NCI-H446 (cell line): ENCODE measurements at places on chromosomes 16 and 17.

DNA sequence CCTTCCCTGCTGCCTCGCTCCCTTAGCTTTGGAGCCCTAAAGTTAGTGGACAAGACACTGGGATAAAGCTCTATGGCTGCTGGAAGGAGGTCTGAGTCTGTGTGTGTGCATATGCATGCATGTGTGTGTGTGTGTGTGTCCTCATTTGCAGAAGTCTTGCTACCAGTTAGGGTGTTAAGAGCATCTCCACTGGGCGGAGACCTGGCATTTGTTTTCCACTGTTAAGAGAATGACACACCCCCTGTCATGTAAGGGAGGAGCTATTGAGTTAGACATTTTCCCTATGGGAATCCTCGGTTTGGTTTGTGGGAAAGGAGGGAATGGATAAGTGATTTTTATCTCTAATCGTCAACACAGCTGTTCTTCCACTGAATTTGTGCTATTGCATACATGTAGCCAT is 24.8 kb upstream of the ARHGAP23 start:
- DNase-seq = no peak

DNA sequence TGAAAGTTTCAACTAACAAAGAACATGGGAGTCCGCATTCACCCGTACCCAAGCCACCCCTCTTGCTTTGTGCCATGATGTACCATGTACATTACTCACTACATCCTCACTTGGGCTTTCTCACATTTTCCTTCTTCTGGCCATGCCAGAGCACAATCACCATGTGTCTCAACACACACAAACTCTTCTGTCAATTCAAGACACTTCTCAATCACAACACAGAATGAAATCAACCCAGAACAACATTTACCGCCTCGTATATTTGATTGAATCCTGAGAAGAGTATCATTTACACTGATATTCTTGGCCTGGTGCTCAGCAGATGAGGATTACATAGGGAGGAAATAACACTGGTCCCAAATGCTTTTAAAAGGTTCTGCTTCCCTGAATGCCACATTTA is 4.5 kb downstream of the ADAMTS18 start:
- no peak for DNase-seq

GRCh38 chr17:11487469-11487868 is 110.8 kb upstream of the DNAH9 start:
- DNase-seq = no peak

GRCh38 chr17:12388226-12388625 is 277.5 kb upstream of the MYOCD start:
- DNase-seq = no peak

GRCh38 chr17:63311416-63311937 is 134.6 kb downstream of the CYB561 start:
- DNase-seq = no peak

GRCh38 chr16:24975428-24975889 is 39.7 kb downstream of the ARHGAP17 start:
- no peak for DNase-seq

DNA sequence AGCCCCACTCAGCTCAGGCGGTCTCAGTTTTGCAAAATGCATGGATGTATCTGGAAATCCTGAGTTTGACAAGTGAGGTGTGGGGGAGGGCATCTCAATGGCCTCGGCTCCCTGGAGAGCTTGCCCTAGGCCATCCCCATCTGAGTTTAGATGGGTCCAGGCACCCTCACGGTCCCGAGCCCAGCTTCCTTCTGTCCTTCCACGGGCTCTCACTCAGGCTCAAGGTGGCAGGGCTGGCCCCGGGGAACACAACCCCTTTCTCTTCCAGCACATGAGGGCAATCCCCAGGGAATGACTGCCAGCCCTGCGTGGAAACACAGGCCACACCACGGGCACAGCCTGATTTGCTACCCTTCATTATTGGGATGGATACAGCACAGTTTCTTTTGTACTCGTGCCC is 58.4 kb downstream of the AMFR start:
- DNase-seq = no peak

- no peak for DNase-seq
These were observed 12.1 kb upstream of the CCL8 start for GRCh38 chr17:34307110-34307509.

DNA sequence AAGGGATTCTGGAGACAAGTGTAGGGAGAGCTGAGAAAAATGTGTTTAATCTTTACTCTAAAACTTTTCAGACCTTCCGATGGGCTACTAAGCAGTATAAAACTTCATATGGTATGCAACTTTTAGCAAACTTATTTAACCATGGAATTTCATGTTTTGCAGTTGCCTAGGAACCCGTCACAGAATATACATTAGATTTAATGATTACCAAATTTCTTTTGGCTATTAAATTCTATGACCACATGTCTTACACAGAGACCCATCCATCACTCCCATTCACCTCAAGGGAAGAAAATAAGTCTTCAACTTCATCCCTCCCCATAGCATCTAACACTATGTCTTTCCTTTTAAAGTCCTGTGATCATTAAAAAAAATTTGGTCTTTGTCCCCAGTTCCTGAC is 54.9 kb downstream of the HS3ST3A1 start:
- DNase-seq = no peak

GRCh38 chr16:81522108-81522701 is 77.6 kb downstream of the CMIP start:
- DNase-seq = no peak

DNA sequence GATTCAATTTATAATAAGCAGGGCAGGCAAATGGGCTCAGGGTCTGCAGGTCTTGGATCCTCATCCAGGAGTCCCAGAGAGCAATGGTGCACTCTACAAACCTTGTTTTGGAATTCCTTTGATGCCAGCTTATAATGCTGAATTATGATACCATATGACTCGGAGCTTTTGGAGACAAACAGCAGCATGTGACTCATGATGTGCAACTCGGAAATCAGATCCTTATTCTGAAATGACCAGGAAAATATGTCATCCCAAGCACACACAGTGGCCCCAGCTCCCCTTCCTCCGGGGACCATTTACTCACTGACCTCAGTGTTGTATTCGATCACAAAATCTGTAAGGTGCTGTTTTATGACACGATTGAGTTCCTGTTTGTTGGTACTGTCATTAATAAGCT is 20.2 kb upstream of the UMOD start:
- no peak for DNase-seq

DNA sequence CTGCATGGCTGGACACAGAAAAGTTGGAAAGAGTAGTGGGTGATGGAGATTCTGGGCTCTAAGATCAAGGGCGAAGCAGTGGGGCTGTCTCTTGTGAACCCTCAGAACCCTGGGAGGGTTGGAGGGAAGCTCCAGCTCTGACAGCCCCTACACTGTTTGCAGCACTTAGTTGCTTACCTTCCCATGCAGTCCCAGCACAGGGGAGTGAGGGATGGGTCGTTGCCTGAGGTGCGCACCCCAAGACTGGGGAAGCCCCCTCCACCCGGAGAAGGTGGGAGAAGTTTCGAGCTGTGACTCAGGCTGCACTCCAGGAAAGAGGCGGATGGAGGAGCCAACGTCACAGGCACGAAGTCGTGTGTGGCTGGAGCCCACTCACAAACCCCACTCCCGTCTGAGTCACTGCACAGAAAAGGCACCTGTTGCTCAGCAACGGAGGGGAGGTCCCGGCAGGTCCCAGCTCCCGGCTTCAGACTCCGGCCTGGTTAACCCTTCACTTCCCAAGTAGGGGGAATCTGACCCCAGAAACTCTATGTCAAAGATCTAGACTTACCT is 60.1 kb downstream of the AIPL1 start:
- DNase-seq = no peak

DNA sequence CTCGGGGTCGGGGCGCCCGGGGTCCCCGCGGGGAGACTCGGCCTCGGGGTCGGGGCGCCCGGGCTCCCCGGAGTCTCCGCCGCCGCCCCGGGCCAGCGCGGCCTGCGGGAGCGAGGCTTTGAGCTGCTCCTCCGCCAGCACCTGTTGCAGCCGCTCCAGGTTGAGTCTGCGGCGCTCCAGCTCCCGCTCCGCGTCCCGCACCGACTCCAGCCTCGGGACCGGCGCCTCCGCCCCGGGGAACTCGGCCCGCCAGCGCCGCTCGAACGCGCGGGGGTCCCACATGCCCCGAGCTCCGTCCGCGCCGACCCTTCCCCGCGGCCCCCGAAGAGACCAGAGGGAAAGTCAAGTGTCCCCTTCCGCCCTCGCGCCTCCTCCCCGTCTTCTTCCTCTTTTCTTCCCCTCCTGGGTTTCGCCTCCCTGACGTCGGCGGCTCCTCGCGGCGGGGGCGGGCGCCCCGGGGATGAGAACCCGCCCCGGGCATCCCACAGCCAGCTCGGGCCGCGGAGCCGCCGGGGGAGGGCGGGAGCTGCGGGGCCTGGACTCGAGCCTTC is 40.8 kb upstream of the BHLHA9 start:
- no peak for DNase-seq

GRCh38 chr17:10750210-10750609 is 20.4 kb upstream of the TMEM220 start:
- DNase-seq = no peak

GRCh38 chr17:6429266-6429665 is 5.7 kb downstream of the AIPL1 start:
- DNase-seq = no peak

- DNase-seq = no peak
These were observed 18.9 kb downstream of the CDR2 start for GRCh38 chr16:22355487-22355908.

GRCh38 chr16:77113835-77114234 is 77.2 kb upstream of the MON1B start:
- no peak for DNase-seq

- no peak for DNase-seq
These were observed 12.4 kb upstream of the ST6GALNAC2 start for GRCh38 chr17:76598004-76598439.

- DNase-seq = peak; percentile 14
These were observed 138.6 kb downstream of the CDH11 start for GRCh38 chr16:64983231-64983630.

- DNase-seq = no peak
These were observed 1.0 kb downstream of the AMZ2 start for GRCh38 chr17:68248891-68249290.

- DNase-seq = no peak
These were observed 79.7 kb upstream of the CPHXL start for GRCh38 chr16:75805946-75806345.

DNA sequence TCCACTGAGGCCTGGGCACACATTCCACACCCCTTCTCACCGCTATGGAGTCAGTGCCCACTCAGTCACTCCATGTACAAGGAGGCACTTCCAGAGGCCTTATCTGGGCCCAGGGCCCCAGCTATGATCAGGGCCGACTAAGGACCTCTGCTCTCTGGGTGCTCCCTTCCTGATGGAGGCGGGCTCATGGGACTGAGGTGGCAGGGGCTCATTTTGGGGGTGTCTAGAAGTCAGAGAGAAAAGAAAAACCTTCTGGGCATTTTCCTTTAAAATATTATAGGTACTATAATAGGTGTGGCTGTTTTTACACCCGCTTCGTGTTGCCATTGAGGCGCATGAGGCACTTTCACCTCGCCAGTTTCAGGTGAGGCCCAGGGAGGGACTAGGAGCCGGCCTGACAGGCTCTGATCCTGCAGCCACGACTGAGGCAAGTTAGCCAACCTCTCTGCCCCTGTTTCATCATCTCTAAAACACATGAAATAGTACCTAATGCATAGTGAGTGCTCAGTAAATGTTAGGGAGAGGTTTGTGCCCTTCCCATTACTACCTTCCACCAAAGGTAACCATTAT is 14.4 kb downstream of the B9D1 start:
- no peak for DNase-seq

DNA sequence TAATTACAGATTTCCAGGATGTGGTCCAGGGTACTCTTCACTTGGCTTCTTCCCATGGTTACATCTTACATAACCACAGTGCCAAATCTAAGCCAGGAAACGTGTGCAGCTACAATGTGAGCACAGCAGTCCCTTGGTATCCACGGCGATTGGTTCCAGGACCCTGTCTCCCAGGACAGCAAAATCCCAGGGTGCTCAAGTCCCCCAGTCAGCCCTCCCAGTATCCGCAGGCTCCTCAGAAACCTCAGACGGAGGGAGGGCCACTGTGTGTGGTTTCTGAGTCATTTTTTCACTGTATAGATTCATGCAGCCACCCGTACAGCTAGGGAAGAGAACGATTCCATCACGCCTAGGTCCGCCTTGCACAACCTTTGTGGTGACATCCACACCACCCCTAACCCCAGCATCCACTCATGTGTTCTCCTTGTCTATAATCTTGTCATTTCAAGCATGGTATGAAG is 11.1 kb upstream of the ATP2C2 start:
- no peak for DNase-seq

- DNase-seq = no peak
These were observed 496 bp downstream of the EZH1 start for GRCh38 chr17:42744283-42744805.

DNA sequence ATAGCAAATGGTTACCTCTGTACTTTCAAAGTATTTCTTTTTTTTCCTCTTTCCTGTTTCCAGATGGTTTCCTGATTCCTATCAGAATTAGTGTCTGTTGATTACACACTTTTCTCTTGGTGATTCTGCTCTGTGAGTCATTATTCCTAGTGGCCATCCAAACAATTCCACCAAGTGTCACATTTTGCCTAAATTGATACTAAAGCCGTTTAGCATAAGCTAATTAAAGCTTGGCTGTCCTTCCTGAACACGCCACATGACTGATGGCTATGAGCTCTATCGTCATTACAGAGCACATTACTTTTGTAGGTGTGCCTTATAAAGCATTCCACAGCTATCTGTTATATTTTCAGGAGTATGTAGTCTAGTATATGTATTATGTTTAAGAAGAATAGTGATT is 671.2 kb downstream of the CDH8 start:
- DNase-seq = no peak

DNA sequence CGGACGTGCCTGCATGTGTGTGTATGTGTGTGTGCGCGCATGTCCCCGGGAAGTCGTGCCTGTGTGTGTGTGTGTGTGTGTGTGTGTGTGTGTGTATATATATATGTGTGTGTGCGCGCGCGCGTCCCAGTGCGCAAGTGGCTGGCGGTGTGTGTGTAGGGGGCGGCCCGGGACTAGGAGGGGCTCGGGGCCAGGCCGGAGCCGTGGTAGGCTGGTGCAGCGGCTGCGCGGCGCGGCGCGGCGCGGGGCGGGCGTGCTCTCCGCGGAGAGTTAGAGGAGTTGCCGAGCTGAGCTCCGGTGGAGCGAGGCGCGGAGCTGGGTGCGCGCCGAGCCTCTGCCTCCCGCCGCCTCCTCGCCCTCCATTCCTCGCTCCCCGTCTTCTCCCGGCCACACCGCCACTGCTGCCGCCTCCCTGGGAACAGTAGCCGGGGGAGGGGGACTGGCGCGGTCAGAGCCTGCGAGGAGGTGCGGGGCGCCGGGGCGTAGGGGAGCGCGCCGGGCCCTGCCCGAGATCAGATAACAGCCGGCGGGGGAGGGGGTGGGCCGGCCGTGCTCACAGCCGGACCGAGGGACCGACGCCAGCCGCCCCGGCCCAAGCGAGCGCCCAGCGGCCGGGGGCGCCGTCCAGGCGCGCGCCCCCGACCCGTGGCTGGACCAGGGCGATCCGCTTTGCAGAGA is at the start of gene KCNJ12:
Gene KCNJ12, plus strand, starts transcription at position 277 of the 678 bp plus-strand sequence. CDS start 38,986 bp downstream, outside the sequence.
- DNase-seq = no peak

DNA sequence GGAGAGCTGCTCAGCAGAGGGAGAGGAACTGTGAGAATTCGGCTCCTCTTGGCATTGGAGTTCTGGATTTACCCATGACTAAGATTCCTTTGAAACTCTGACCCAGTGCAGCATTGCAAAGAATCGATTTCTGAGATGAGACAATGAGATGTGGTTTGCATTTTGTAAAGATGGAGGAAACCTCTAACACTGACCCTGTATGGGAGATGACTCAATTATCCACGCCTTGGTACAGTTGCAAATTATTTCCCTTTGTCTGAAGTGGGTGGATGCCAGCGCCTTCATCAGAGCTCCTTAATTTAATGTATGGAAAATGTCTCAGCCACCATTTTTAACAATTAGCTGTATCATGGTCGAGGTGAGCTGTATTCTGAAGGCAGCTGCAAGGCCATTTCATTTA is 53.4 kb downstream of the NUP93 start:
- no peak for DNase-seq
